ENCODE measurements at places on chromosomes 6 and 20.

DNA sequence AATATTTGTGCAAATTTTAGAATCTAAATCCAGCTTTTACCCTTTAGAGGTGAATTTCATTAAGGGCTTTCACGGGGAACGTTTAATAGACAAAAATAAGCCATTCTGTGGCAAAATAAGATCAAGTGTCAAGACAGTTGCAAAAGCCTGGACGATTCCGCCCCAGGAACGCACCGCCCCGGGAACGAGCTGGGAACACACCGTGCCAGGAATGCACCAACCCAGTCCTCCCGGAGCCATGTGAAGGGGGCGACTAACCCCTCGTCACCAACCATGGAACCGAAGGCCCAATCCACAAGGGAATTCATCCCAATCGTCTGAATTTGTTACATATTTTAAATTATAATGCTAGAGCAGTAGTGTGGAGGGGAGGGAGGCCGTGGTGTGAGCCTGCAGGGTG, 20.8 kb upstream of the TCFL5 start:
- no peak for DNase-seq

- no peak for DNase-seq
These were observed 541.7 kb upstream of the BTBD3 start for GRCh38 chr20:11375966-11376365.

GRCh38 chr6:168584249-168584648, 143.3 kb downstream of the SMOC2 start:
- DNase-seq: no peak

DNA sequence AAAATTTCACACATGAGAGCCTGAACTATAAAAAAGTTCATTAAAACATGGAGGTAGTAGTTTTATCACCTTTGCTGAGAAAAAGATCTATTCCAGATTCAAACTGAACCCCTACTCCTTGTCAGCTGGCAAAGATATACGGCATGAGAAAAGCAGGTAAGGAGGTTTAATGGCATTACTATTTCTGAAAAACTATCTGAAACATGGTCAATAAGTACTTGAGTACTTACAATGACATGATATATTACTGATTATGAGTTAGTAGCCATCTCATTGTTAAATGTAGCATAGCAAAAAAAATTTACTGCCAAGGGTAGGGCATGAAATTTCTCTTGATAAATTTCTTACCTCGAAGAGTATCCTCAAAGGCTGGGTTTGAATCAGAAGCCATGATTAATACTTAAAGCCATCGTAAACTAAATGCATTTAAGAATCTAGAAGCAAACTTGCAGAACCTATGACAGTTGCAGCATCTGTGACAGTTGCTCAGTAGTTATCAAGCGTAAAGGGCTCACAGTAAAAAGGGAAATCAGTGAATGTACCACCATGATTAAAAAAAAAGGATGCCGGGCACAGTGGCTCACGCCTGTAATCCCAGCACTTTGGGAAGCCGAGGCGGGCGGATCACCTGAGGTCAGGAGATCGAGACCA, 8.7 kb downstream of the SLC17A5 start:
- DNase-seq: no peak

- DNase-seq: no peak
These were observed 67.0 kb upstream of the DST start for GRCh38 chr6:56709650-56710049.
